ENCODE measurements at places on chromosomes 5 and 9. TPM values are rescaled to one million over a fixed set of nuclear protein-coding genes. Genes with fewer than 3 reads are reported as not detected.

SPINK7 gene
- not detected for total RNA-seq

GPX8 gene
- not detected for total RNA-seq

ZNF300 gene
- total RNA-seq, result 5.1 TPM

ZDHHC11 gene
- total RNA-seq, result 22.1 TPM

KIAA1958 gene
- 6.2 TPM for total RNA-seq

FAM169A gene
- total RNA-seq, result 14.2 TPM

OLFML2A gene
- total RNA-seq, result not detected

ADRA1B gene
- total RNA-seq, result not detected

CDC20B gene
- not detected for total RNA-seq

SEMA4D gene
- total RNA-seq, result 448 TPM

DNA sequence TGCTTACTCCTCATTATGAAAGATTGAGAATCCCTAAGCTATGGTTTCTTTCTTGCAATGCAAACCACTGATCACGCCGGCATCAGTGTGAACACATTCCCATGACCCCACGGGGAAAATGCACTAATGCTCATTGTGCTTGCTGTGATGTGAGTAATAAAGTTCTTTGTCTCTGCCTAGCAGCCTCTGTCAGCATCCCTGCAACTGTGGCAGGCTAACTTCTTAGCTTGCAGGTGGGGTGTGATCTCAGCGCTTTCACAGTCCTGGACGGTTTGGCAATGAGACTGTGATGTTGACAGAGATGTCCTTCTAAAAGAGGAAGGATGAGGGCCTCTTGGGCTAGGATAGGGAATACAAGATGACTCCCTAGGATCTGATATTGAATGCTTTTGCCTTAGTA, 1218.7 kb downstream of the EFNA5 start:
- DNase-seq, result no peak
- H3K4me3 ChIP-seq, result no peak overlapping the region
- H3K4me1 ChIP-seq, result no peaks in the 10 kb centered on the region
- no peaks in the 10 kb centered on the region for H3K27me3 ChIP-seq
- H3K27ac ChIP-seq, result no peak overlapping the region
- H3K36me3 ChIP-seq, result no peaks in the 10 kb centered on the region

DNA sequence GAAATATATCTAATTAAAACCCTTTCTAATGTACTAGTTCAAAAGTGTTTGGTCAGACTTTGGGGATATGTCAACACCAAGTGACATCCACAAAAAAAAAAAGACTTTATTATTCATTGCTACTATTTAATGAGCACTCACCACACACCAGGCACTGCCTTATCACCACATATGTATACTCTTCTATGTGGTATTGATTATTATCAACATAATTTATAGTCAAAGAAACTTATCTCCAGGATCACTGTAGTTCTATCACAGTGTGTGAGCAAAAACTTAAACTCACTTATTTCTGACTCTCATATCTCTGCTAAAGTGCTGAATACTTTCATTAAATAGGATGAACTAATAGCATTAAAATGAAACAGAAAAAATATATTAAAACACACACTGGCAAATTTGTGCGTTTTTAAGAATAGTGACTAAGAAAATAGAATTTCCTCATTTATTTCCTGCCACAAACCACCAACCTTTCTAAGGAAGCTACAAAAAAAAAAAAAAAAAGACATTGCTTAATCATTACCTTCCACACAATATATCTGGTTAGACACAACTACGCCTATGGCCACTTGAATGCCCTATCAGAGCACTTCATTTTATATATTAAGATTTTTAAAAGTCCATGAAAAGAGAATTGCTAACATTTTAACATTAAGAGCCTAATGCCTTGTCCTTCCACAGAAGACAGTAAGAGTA, 12.8 kb downstream of the SLCO4C1 start:
- H3K36me3 ChIP-seq, result no peaks in the 10 kb centered on the region
- no peak overlapping the region for H3K4me3 ChIP-seq
- no peaks in the 10 kb centered on the region for H3K27me3 ChIP-seq
- H3K27ac ChIP-seq, result no peak overlapping the region
- H3K4me1 ChIP-seq, result no peaks in the 10 kb centered on the region

GRCh38 chr9:13330396-13331004, 51.0 kb upstream of the MPDZ start:
- no peak overlapping the region for H3K4me3 ChIP-seq
- H3K36me3 ChIP-seq, result no peaks in the 10 kb centered on the region
- no peaks in the 10 kb centered on the region for H3K4me1 ChIP-seq
- no peaks in the 10 kb centered on the region for H3K27me3 ChIP-seq

DNA sequence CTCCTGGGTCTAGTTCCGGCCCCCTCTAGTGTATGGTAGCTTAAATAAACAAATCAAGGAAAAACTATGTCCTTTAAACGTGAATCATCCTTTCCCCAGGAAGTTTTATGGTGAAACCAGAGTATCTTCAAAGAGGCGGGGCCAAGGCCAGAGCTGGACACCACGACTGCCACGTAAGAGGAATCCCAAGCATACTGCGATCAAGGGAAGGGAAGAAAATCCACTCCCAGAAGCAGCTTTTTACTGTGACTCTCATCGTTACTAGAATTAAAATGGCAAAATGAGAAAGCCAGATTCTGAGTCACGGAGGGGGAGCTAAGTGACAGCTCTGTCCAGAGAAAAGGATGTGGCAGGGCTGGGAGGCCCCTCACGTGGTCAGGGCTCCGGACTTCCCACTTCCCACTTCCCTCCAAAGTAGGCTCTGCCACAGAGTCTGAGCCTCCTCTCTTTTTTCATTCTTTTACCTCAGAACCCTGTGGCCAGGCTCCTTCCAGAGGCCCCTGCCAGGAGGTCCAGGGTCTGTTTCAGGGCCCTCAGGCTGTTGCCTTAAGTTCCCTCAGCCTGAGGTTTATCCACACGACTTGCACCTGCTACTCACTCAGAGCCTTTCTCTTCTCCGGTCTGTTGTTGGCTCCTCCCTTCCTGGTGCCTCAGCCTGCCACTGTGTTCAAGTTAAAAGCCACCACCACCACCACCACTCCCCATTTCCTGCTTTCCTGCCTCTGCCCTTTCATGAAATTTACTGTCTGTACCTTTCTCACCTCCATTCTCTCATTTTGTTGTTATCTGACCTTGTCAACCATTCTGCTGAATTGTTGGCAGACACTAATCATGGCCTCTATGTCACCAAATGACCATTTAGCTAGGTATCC, 1.4 kb upstream of the GLRX start:
- peak overlapping the region; percentile 93 for H3K4me3 ChIP-seq
- no peaks in the 10 kb centered on the region for H3K36me3 ChIP-seq
- H3K4me1 ChIP-seq, result peaks cover 27% of the 10 kb centered on the region
- no peaks in the 10 kb centered on the region for H3K27me3 ChIP-seq
- DNase-seq, result peak; percentile 81
- H3K27ac ChIP-seq, result peak overlapping the region; percentile 84

- H3K36me3 ChIP-seq, result no peaks in the 10 kb centered on the region
- no peak overlapping the region for H3K4me3 ChIP-seq
- DNase-seq, result no peak
- no peaks in the 10 kb centered on the region for H3K27me3 ChIP-seq
These were observed 178.4 kb downstream of the GNA14 start for GRCh38 chr9:77469515-77470231.
